ENCODE measurements at places on chromosomes 11 and 22. TPM values are rescaled to one million over a fixed set of nuclear protein-coding genes. Genes with fewer than 3 reads are reported as not detected.

DDT gene
- 186 TPM for total RNA-seq

GP1BB gene
- total RNA-seq: 1.4 TPM

APOBEC3H gene
- total RNA-seq: not detected

HORMAD2 gene
- not detected for total RNA-seq

UCP3 gene
- 1.9 TPM for total RNA-seq

CCDC116 gene
- total RNA-seq: 0.46 TPM

DUSP8 gene
- total RNA-seq: 7.0 TPM

MUC5AC gene
- total RNA-seq: not detected

OR2AG2 gene
- total RNA-seq: 0.68 TPM

KDELR3 gene
- total RNA-seq: 14.9 TPM

GGTLC3 gene
- total RNA-seq: not detected

OR56B4 gene
- total RNA-seq: not detected

BDNF gene
- total RNA-seq: 0.36 TPM

SYT9 gene
- total RNA-seq: 1.1 TPM

DDI1 gene
- not detected for total RNA-seq

C11orf52 gene
- total RNA-seq: 3.3 TPM

MTMR3 gene
- total RNA-seq: 56.1 TPM

MUC2 gene
- total RNA-seq: not detected

PDE3B gene
- total RNA-seq: 9.4 TPM

GLB1L2 gene
- 8.4 TPM for total RNA-seq

OR4A16 gene
- total RNA-seq: not detected

KLHL35 gene
- 0.48 TPM for total RNA-seq

CD248 gene
- 0.38 TPM for total RNA-seq

OPCML gene
- 1.2 TPM for total RNA-seq

TSKU gene
- total RNA-seq: 105 TPM

ARHGAP8 gene
- 45.2 TPM for total RNA-seq

TBX1 gene
- not detected for total RNA-seq

BTBD18 gene
- total RNA-seq: not detected

ZBTB44 gene
- total RNA-seq: 59.2 TPM

ANO9 gene
- total RNA-seq: 16.8 TPM

RCOR2 gene
- total RNA-seq: 51.4 TPM

APOBEC3G gene
- 30.7 TPM for total RNA-seq

PPFIBP2 gene
- 149 TPM for total RNA-seq

SLCO2B1 gene
- 0.84 TPM for total RNA-seq

SLC22A25 gene
- total RNA-seq: 0.18 TPM

SLC22A6 gene
- total RNA-seq: not detected

GNB1L gene
- total RNA-seq: 5.9 TPM

DGCR6 gene
- 4.3 TPM for total RNA-seq

PATE2 gene
- not detected for total RNA-seq

TMEM109 gene
- 38.1 TPM for total RNA-seq

BLID gene
- total RNA-seq: not detected

AMOTL1 gene
- total RNA-seq: 47.4 TPM

PRRG4 gene
- 1.2 TPM for total RNA-seq
